ENCODE measurements at places on chromosomes 7 and 10.

DNA sequence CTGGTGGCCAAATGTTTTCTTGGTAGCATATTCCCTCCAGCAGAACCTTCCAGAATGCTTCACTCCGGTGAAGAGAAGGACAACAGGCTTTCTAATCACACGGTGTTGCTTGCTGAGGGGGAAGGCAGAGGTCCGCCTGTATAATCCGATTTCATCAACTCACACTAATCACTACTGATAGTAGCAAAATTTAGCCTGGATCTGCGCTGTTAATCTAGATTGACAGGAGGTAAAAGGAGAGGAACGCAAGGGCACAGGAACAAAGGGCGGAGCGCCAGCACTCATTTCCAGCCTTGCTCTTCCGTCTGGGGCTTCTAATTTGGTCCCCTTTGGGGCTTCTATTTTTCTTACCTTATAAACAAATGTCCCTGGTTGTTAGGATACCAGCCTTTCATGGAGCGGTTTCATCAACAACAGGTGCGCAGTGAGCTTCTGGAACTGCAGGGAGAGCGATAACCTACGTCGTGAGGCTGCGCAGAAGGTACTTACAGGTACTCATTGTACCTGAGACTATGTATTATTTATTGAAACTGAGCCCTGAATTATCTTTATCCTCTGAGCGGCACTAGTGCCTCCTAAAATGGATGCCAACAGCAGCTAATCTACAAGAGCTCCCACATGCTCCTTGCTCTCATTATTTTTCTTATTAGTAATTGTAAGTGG is 150.6 kb downstream of the CACNB2 start:
- no peak for DNase-seq

DNA sequence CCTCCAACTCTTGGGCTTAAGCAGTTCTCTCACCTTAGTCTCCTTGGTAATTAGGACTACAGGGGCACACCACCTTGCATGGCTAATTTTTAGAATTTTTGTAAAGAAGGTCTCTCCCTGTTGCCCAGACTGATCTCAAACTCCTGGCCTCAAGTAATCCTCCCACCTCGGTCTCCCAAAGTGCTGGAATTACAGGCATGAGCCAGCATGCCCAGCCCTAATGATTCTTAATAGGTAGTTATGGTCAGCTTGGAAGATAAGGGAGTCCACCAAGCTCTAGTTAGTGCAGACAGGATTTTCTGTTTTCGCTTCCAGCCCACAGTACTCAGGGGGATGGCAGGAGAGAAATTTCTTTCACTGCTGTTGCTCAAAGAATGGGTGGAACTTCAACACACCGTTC is 127.9 kb upstream of the PLXDC2 start:
- no peak for DNase-seq

DNA sequence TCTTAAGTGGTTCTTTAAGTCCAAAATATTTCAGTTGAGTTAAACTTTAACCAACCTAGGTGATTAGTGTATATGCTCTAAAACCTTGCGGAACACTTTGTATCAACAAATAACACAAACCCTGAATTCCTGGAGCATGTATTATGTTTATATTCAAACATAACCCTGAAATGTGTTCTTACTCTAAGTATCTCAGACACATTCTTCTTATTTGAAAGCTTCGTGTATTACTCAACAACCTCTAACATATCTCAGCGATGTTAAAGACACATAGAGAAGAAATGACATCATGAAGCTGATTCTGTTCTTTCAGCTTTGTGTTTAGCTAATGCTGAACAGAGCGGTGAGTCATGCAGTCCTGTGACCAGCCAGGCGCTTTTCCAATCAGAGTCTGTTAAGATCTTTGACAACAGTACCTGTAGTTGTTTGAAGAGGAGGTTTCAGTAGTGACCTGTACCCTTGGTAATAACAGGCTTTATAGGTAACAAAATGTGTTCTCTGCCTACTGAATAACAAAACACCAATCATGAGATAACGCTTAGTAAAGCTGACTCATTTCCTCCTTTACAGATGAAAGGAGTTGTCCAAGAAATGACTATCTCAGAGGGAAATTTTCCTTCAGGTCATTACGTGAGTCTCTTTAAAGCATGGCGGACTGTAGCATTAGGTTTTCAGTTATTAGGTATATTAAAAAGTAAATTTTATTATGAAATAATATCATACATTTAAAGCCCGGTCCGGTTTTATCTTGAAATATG is 67.3 kb upstream of the KLF6 start:
- peak; percentile 94 for DNase-seq

DNA sequence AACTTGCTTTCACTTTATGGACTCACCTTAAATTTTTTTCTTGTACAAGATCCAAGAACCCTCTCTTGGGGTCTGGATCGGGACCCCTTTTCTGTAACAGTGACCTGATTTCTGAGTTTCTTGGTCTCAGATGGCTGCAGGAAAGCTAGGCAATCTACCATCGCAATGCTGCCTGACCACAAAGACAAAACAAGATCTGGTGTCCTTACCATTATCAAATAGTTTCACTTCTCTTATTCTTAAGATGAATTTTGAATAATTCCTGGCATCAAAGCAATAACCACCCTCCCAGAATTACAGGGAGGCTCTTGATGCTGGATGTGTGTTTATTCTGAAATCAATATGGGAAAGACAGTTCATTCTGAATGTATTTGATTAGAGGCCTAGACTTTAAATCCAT is 77.4 kb upstream of the FRMD4A start:
- no peak for DNase-seq

- no peak for DNase-seq
Observed at GRCh38 chr10:113475381-113475807, 77.5 kb upstream of the HABP2 start.

Measured in MCF 10A (cell line).